ENCODE measurements at places on chromosomes 3 and 15.
A peak's percentile ranks its signal among the peaks of the same experiment; 100 is the strongest.

DNA sequence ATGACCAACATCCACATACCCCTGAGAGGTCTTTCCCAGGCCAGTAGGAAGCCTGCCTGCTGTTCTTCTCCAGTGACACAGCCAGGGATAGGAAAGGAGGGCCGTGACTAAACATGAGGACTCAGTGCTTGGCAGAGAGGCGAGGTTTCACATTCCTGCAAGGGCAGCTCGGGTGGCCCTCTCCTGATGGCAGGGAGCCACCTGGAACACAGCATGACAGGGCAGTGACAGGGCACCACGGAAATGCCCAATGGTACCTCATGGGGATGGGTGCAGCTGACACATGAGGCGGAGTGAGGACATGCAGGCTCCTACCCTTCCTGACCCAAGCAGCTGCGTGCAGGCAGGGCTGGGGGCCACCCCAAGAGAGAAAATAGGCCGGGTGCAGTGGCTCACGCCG, 7.4 kb upstream of the TGM5 start:
- no peak for DNase-seq

- peak; percentile 16 for DNase-seq
Measured at GRCh38 chr15:35626571-35627318, 80.8 kb upstream of the DPH6 start.

DNA sequence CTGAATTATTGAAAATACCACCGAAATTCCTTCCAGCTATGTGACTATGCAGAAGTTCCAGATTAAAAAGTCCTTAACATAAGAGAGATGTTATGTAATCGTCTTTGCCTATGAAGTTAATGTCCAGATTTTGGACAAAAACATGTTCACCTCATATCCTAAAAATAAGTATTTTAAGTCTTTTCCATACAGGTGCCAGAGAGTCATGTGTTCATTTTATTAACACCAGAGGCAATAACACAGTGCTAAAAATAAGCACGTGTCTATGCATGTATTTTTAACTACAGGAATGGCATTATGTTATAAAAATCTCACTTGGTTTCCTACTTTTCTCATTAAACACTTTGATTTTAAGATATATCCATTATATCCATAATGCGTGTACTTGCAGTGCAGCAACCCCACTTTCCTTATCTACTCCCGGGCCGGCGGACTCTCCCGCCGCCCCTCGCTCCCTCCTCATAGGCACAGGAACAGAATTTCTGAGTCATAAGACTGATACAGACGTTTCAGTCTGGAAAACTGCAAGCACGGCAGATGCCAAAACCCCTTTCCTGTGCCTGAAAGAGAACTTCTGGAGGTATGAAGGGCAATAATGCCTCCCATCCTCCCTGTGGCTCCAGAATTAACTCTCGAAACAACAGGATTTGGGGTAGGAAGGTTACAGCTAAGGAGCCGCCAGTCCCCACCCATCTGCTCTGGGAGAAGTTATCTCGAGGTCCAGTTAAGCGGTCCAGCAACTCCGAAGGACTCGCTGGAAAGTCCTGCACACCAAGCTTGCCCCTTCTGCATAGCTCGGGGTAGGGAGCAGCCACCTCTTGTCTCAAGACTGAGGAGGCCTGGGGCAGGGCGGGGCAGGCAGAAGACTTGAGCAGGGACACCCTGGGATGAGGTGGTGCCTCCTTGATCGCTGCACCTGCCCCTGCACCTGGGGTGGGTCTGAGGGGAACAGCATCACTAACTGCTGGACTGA, 22.3 kb upstream of the PSTPIP1 start:
- DNase-seq: no peak

DNA sequence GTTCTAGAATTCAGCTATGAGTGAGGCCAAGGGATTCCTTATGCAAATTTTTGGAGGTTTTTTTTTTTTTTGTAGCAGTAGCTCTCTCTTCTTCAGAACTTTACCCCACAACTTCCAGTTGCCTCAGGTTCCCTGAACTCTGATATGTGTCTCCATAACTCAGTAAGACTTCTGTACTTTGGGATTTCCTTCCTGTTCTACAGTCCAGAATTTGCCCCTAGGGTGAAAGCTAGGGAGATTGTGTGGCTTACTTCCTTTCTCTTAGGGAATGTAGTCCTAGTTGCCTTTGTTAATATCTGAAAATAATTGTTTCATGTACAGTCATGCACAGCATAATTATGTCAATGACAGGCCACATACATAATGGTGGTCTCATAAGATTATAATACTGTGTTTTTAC, 30.8 kb downstream of the LRRC28 start:
- DNase-seq: no peak

- no peak for DNase-seq
Measured at GRCh38 chr3:186115239-186115996, 6.5 kb upstream of the ETV5 start.

GRCh38 chr3:37826502-37826901, 35.2 kb upstream of the CTDSPL start:
- no peak for DNase-seq

DNA sequence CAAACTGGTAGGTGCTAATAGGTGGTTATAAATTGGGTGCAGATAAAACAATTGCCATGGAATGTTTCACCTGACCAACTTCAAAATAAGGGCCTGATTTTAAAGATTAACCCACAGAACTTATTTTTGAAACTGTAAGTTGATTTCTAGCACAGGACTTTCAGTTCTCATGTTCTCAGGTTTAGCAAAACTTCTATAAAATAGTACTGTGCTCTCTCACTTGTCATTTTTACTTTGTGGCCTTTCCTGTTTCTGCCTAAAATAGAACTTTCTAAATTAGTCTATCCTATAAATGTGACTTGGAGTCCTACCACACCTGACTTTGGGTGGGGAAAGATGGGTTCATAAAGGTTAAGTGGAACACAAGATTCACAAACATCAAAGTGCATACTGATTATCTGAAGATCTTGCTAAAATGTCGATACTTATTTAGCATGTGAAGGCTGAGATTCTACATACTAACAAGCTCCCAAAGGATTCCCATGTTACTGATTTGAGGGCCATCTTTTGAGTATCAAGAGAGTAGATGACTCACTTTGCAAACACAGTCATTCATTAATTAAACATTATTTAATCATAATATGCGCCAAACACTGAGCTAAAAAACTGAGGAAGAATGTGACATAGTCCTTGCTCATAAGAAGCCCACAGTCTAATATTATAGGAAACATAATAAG, 38.6 kb downstream of the BTLA start:
- DNase-seq: no peak

GRCh38 chr15:57883701-57884100, 177.2 kb downstream of the POLR2M start:
- DNase-seq: no peak

GRCh38 chr15:38002883-38003477, 68.5 kb downstream of the TMCO5A start:
- peak; percentile 79 for DNase-seq

Data from hematopoietic multipotent progenitor cell treated with erythropoietin and hydrocortisone succinate and interleukin-3 and kit ligand, for 4 days (in vitro differentiated cells).